ENCODE measurements at places on chromosomes 6 and 20.

- DNase-seq, result no peak
Observed at GRCh38 chr6:65631711-65632110, 75.3 kb downstream of the EYS start.

- DNase-seq, result no peak
Observed at GRCh38 chr6:110800839-110801196, 14.5 kb downstream of the CDK19 start.

- DNase-seq, result no peak
Observed at GRCh38 chr6:18261877-18262276, 2.5 kb downstream of the DEK start.

DNA sequence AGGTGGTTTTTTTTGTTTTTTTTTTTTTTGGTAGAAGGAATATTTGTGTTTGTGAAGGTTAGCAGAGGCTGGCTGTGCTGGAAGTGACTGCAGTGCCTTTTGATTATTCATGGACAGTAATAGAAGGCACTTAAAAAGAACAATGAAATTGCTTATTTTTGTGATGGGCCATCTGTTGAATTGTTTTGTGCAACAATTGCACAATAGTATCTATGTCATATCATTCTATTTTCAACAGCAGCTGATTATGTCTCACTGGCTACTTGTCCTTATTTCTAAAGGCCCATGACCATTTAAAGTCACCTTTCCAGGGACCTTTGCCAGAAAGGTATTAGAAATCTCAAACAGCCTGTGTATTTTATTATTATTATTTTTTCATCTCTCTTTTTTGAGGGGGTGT, 70.6 kb downstream of the AFG1L start:
- DNase-seq, result no peak

GRCh38 chr6:56482525-56482924, 160.2 kb downstream of the DST start:
- DNase-seq, result no peak

DNA sequence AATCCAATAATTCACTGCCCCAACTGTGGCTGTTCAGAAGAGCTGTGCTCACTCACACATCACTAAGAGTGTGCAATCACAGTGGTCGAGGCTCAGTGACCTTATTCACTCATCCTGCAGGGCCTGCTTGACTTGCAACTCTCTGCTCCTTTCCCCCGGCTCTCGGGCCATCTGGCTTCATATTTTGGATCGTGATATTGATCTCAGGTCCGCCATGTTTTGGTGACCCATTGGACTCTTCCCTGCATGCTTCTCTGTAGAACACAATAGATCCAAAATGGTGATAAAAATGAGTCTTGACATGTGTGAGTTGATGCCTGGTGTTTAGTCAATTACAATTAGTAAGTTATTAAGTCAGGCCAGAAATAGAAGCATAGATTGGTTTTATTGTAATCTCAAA, 313.9 kb upstream of the SOX4 start:
- DNase-seq, result no peak

Data from stimulated activated CD8-positive, alpha-beta memory T cell treated with anti-CD3 and anti-CD28 coated beads, Interleukin-4, amount 100 ng/mL, for 4 hours (primary cell).